ENCODE measurements at places on chromosomes 7 and 10.

DNA sequence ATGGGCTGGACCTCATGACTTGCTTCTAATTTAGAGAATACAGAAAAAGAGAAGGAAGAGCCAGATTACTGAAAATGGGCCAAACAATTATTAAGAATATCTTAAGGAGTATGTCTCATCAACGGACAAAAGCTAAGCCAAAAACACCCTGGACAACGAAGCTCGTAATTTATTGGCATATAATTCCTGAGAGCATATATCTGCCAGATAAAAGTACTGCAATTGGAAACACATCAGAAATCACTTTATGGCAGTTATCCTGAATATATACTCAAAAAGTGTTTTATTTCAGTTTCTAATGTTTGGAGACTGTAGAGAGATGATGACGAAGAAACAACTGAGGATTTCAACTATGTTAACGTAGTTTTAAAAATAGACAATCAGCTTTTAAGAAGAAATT lies 211.8 kb downstream of the CSTF2T start:
- no peak for DNase-seq

- no peak for DNase-seq
Observed at GRCh38 chr7:7779888-7780287, 61.5 kb upstream of the RPA3 start.

DNA sequence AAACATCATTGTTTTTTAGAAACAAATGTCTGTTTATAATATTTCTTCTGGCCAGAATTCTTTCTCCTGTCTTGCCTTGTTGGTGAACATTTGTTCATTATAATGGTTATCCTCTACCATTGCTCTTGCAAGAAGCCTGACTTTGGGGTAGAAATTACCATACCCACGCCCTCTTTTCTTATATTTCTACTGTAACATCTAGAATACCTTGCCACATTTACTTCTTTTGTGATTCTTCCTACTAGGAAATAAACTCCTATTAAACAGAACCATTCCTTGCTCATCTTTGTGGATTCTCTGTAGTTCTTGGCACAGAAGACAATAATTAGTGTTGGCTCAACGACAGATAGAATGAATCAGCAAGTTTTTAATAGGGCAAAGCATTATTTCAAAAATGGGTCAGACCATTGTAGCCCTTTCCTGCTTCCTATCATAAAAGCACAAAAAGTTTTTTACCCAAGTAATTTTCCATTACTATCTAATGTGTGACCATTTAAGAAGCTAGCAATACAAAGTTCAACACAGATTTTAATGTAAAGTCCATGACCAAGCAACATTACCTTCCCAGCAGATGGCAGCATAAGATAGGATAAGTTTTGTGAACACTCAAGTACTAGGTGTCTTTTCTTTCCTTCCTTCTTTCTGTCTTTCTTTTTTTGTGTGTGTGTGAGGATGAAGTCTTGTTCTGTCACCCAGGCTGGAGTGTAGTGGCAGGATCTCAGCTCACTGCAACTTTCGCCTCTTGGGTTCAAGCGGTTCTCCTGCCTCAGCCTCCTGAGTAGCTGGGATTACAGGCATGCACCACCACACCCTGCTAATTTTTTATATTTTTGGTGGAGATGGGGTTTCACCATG lies 270.4 kb downstream of the HGF start:
- DNase-seq = peak; percentile 76

DNA sequence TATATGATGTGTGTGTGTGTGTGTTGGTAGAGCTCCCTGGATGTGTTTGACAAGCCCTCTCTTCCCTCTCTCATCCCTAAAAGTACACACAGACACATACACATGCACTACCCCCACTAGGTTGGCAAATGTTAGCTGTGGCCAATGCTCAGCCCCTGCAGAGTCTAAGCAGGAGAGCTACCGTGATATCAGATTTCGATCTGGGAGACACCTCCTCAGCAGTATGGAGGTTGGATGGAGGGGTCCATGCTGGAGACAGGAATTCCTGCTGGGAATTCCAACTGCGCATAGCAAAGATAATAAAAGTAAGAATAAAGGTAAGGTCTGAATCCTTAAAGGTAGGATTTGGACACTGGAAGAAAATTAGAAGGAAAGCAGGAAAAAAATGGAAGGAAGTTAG lies 85.7 kb downstream of the C10orf90 start:
- DNase-seq = no peak

DNA sequence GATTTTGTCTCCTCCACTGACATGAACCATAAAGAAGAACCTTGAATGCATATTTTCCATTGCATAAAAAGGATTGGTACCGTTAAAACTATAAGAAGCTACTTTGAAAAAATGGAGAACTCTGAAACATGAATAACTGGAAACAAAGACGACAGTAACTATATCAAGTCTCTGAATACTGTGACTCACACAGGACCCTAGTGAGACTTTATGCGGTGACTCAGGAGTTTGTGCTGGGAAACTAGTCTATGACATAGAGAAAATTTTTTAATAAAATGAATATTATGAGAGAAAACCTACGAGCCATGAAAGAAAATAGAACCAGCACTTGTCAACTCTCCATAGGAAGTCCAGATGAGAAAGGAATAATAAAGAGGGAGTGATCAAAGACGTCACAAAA lies 339.9 kb upstream of the ADARB2 start:
- DNase-seq = no peak

DNA sequence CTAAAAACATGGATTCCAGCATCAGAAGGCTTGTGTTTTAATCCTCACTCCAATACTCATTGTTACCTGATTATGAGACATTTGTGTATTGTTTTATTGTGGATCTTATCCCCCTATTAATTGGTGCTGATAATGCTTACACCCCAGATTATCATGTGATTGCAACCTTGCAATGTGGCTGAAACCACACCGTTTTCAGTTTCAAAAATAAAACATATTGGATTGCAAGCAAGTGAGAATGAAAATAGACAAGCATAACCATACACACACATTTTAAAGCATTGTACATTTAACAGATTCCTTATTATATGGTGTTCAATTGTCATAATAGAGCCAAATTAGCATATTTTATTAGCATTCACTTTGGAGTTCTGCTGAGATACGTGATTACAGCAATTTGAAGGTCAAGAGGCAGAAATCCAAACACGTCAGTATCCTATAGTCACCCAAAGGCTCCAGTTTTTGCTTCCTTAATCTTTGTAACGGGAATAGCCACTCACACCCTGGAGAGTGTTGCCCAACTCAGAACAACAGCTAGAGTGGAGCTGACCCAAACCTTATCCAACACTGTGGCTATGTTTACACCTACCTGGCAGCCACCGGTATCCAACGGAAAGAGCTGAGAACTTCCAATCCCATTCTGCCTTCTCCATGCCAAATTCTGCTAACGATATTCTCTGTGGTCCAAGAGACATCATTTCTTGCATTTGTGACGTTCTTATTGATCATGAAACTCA lies 317.1 kb upstream of the KLF6 start:
- no peak for DNase-seq

DNA sequence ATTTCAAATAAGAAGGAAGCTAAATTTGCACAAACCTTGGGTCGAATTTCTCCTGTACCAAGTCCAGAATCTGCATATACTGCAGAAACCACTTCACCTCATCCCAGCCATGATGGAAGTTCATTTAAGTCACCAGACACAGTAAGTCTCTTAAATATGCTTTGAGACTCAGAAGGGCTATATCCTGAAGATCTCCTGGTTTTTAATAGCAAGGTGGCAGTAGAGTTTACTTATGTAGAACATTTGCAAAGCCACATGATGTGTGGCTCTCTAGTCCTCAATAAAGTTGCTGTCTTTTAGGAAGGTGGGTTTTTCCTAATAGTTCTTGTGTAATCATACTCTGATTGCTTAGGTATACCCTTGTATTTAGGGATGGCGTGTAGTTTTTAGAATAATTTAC lies 8.7 kb downstream of the DBF4 start:
- no peak for DNase-seq

GRCh38 chr10:106672517-106673175 lies 491.9 kb downstream of the SORCS1 start:
- no peak for DNase-seq

- no peak for DNase-seq
Observed at GRCh38 chr10:57165671-57166070, 804.6 kb upstream of the ZWINT start.

GRCh38 chr10:5976512-5977470 lies 552 bp downstream of the IL15RA start:
- DNase-seq = peak; percentile 54

DNA sequence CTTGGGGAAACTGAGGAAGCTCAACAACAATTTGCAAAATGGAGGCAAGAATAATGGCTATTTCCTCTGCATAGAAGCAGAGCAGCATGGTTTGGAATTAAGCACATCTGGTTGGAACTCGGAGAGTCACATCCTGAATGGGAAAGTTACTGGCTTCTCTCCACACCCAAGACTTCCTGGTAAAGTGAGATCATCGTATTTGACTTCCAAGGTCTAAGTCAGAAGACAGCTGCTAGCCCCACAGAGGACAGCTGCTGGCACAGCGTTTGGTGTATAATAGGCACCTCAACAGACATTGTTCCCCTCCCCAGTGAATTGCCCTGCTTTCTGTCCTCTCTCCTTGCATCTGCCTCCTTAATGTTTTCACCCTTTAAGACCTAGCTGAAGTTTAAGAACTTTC lies 37.0 kb upstream of the NRF1 start:
- DNase-seq = no peak

GRCh38 chr7:105583061-105583460 lies 1.8 kb upstream of the EFCAB10 start:
- DNase-seq = no peak

DNA sequence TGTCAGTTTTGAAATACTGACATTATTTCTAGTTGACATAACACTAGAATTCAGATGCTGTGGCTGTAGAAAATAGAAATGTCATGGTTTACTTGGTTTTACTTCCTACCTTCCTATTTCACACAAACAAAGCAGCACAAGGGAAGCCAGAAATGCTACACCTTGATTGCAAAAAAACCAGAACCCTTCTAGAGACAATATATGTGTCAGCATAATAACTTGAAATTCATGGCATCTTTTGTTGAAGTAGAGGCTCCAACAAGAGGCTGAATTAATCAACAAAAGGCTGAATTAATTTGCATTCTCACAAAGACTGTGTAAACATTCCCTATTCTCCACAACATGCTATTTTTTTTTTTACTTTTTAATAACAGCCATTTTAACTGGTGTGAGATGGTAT lies 25.2 kb downstream of the ZNF117 start:
- DNase-seq = no peak

DNA sequence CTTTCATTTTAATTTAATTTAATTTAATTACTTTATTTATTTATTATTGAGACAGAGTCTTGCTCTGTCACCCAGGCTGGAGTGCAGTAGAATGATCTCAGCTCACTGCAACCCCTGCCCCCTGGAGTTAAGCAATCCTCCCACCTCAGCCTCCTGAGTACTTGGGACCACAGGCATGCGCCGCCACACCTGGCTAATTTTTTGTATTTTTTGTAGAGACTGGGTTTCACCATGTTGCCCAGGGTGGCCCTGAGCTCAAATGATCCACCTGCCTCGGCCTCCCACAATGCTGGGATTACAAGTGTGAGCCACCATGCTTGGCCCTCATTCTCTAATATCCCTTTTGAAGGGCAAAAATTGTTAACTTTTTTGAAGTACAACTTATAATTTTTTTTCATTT lies 92.9 kb downstream of the XRCC2 start:
- no peak for DNase-seq

Data from hematopoietic multipotent progenitor cell treated with erythropoietin and hydrocortisone succinate and interleukin-3 and kit ligand, for 8 days (in vitro differentiated cells).